ENCODE measurements at places on chromosomes 11 and 22. TPM values are rescaled to one million over a fixed set of nuclear protein-coding genes. Genes with fewer than 3 reads are reported as not detected.
A peak's percentile ranks its signal among the peaks of the same experiment; 100 is the strongest.

The USP2 gene
- total RNA-seq, result 2.2 TPM

DNA sequence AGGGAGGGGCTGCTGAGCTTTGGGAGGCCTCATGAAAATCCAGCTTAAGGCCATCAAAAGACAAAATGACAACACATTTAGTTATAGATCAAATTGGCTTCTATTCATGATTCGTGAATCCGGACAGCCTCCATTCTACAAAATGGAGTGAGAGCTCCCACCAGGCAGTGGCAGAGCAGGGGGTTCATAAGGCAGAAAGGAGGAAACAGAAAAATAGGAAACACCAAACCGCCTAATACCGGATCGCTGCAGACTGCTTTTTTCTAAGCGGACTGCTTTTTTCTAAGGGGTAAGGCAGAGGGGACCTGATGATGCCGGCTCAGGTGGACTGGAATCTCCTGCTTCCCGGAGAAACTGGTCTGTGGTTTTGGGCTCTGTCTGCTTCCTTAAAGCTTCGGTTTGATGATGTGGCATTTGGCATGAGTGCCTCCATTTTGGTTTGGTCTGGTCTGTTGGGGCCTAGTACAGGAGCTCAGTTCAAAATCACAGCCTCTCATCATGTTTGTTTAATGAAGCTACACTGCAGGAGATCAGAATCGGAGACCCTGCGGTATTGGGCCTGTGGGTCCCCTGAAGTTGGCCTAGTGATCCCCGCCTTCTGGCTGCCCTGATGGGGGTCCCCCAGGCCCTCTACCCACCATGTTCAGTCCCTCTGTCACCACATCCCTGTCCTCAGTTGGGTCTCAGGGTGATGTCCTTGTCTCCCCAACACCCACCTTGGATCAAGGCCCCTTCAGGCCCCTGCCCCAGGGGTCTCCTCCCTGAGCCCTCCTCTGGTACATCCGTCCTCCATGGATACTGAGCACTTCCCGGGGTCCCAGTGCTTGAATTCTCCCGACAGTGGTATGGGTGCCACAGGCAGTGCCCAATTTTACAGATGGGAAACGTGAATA lies 1.2 kb downstream of the ALDH3B1 start:
- DNase-seq, result no peak

The DMC1 gene
- 15.8 TPM for total RNA-seq

DNA sequence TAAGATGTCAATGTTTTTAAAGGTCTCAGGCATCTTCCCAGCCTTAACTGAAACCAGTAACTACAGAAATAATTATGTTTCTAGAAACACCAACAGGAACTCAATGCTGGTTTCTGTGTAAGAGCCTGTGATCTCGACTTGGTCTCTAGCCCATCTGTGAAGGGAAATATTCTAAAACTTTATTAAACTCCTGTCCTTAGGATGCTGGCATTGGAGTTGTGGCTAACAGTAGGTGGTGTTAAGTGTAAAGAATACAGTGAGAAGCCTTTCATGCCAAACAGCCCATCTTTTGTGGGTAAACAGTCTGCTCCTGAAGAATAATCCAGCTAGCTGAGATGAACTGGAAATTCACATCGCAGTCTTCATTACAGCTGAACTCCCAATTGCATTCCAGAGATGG lies 133.2 kb downstream of the ADAMTS15 start:
- DNase-seq, result no peak

The OR8H3 gene
- total RNA-seq, result not detected

DNA sequence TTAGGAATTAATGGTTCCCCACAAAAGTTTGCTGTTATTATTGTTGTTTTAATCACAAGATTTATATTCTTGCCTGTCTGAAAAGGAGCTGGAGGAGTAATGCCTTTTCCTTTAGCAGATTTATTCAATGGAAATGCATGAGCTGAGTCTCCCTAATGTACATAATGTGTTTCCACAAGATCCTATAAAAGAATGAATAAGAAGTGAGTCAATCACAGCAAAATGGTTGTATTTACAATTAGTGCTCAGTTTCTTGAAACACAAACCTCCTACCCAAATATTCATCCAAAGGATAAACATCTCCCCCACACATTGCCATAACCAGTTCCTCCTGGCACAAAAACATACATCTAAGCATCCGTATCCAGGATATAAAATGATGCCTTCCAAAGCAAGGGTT lies 33.3 kb downstream of the ME3 start:
- DNase-seq, result no peak

DNA sequence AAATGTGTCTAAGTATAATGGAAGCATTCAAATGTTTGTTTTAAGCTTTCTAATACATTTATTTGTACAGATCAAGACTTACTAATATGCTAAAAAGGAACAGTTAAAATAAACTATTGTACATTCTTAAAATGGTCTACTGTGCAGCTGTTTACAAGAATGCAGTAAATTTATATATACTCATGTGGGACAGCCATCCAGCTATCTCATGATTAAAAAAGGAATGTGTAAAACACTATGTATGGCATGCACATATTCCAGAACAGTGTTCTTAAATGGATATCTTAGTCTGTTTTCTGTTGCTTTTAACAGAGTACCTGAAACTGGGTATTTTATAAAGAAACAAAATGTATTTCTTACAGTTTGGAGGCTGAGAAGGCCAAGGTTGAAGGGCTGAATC lies 30.2 kb upstream of the CSTF3 start:
- no peak for DNase-seq

DNA sequence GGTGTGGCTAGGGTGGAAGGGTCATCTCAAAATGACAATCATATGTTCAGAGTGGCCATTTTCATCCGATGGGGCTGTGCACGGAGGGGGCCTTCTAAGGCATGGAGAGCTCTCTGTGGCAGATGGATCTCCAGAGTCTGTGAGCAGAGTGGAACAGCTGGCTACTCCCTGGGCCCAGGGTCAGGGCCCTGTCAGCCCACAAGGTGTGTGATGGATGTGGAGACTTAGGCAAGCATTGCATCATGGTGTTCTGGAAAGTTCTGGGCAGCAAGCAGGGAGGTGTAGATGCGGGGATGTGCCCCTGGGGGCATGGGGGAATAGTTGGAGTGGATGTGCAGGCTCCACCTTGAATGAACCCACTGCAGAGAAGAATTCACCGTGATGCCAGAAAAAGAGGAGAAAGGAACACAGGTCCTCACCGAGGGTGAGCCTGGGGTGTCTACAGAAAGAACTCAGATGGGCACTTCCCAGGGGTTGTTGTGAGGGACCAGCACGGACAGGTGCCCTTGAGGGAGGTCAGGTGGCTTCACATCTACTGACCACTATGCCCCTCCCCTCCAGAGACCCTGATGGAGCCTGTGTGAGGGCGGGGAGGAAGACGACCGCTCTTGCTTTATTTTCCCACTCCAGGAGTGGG lies 51.1 kb downstream of the CHRDL2 start:
- DNase-seq, result no peak

- DNase-seq, result no peak
Observed at GRCh38 chr11:11916981-11917399, 75.2 kb downstream of the USP47 start.

The SC5D gene
- 23.3 TPM for total RNA-seq

DNA sequence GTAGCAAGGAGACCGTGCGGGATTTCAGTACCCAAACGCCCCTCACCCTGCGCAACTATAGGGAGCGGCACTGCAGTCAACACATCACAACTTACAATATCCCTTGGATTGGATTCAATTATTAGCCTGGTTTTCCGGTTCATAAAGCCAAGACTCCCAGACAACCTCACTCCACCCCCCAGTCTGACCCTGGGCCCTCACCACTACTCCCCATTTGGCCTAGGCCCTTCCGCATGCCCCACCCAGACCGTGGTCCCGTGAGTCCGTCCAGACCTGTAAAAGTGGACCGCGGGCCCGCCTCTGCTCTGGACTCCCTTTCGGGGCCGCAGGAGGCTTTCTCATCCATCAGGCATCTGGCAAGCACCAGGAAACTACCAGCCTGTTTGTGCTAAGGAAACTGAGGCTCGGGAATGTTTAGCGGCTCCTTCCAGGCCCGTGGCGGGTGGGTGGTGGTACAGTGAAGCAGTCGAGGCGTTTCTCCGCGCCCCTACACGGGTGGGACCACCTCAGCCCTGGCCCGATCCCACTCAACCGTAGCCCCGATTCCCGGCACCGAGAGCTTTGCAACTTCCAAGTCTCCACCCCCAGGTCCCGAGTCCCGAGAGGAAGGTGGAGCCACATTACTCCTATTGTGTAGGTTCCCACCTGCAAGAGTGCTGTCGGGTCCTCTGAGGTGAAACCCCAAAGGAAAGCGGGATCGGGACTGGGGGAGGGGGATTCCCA lies 679 bp upstream of the DPP3 start:
- no peak for DNase-seq

DNA sequence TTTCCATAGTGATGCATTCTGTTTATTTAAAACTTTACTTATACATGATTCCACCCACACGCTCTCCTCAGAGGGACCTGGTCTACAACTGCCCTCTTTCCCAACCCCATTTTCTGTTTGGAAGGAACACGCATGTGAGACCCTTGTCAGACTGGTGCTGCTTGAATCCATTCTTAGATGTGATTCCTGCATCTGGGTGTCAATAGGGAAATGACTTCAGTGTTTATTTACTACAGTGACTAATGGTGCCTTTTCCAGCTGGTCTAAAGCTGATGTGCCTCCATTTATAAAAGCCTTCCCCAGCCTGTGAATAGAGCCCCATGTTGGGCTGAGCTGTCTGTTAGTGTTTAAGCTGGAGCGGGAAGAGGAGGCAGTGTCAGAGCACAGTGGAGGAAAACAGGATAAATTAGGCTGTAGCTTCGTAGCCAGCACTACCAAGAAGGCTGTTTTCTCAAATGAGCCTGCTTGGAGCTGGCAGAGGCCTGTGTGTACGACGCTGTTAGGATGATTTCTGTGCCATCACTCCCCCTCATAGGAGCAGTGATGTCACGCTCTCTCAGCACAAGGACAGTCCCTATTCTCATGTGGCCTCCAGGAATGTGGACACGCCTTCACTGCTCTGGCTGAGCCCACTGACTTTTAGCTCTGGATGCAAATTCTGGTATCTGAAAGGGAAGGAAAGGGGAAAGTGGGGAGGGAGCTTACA lies 18.9 kb upstream of the C11orf96 start:
- DNase-seq, result no peak

GRCh38 chr11:77446911-77447629 lies 26.8 kb downstream of the PAK1 start:
- DNase-seq, result no peak

DNA sequence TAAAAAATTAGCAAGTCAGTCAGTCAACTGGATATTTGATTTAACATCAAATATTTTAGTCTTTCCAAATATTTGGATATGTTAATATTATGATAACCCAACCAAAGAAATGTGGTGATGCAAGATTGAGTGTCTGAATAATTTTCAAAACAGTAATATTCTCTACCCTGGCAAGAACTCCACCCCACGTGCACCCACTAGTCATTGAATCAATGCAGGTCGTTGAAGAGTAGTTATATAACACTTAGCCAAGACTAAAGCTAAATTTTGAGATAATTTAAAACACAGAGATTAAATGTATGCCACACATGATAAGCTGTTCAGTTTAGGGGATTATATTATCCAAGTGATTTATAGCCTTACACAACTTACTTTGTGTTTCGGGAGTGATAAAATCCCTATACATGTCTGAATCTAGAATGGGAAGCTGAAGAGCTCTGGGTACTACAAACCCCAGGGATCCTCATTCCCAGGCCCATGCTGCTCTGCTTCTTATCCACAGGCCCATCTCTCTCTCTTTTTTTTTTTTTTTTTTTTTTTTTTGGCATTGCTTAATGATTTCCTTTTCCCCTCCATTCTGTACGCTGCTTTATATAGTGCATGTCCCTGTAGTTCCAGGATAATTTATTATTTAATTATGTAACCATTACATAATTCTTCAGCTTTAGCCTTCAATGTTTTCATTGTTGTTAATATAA lies 392.9 kb downstream of the NTM start:
- DNase-seq, result no peak

The GRIK4 gene
- total RNA-seq, result not detected

DNA sequence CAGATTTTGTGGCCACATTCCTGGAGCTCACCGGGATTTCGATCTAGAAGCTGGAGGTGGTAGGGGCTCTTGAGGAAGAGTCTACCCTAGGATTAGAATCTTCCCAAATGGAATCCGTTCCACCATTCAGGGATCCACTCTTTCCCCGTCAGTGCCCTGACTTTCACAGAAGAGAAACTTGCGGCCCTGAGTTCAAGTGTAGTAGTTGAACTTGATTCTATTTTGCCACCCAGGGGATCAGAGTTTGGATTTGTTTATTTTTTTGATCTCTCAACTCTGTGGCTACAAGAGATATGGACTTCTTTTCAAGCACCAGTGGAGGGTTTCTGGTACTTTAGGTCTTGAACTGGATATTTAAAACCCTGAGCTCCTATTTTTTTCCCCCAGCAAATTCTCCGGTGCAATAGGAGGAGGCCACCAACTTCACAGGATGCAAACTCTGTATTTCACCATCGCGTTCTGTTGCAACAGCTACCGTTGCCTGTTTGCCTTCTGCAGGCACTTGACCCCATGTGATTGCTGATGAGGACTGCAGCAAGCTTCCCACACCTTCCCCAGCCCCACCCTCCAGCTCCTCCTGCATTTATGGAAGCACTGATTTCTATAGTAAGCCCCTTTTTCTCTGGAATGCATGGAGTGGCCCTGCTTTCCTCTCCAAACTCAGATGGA lies 14.8 kb upstream of the MRGPRF start:
- no peak for DNase-seq

The ATG2A gene
- 20.2 TPM for total RNA-seq

The ANO9 gene
- total RNA-seq, result 45.6 TPM

The VPREB1 gene
- not detected for total RNA-seq

- DNase-seq, result peak; percentile 42
Observed at GRCh38 chr22:18023509-18024275, 669 bp downstream of the MICAL3 start.

The C1QTNF6 gene
- 11.1 TPM for total RNA-seq

DNA sequence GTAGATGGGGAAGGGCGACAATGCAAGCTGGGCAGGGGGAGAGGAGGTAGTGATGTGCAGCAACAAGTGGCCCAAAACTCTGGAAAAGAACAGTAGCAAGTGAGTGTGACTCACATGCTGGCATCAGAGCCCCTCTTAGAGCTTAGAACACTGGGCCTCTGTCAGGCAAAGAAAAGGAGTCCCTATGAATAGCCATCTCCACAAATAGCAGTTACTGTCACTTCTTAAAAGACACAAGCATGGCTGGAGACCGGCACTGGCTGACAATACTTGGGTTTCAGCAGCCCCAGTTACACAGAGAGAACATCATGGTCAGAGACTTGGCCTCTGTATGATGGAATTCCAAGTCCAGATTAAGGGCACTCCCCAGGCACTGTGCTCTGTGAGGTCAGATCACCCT lies 58.2 kb downstream of the PRCP start:
- DNase-seq, result no peak

The MRGPRX2 gene
- total RNA-seq, result not detected
